ENCODE measurements at places on chromosomes 6 and 20.

DNA sequence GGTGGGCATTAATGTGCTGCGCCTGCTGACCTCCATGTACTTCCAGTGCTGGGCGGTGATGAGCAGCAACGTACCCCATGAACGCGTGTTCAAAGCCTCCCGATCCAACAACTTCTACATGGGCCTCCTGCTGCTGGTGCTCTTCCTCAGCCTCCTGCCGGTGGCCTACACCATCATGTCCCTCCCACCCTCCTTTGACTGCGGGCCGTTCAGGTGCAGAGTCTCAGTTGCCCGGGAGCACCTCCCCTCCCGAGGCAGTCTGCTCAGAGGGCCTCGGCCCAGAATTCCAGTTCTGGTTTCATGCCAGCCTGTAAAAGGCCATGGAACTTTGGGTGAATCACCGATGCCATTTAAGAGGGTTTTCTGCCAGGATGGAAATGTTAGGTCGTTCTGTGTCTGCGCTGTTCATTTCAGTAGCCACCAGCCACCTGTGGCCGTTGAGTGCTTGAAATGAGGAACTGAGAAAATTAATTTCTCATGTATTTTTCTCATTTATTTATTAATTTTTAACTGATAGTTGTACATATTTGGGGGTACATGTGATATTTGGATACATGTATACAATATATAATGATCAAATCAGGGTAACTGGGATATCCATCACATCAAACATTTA is 35.2 kb upstream of the NOP56 start:
- no peak for DNase-seq

- no peak for DNase-seq
Measured at GRCh38 chr6:159067334-159067733, 22.5 kb upstream of the TAGAP start.

- DNase-seq: no peak
Measured at GRCh38 chr20:47609001-47609400, 107.3 kb downstream of the NCOA3 start.

- no peak for DNase-seq
Measured at GRCh38 chr6:15722731-15723130, 59.9 kb upstream of the DTNBP1 start.

GRCh38 chr6:106553440-106553839 is 75.9 kb downstream of the RTN4IP1 start:
- no peak for DNase-seq

GRCh38 chr6:167979436-167980139 is 17.9 kb upstream of the KIF25 start:
- DNase-seq: no peak

GRCh38 chr6:44201200-44201599 is 15.5 kb upstream of the MYMX start:
- DNase-seq: no peak

DNA sequence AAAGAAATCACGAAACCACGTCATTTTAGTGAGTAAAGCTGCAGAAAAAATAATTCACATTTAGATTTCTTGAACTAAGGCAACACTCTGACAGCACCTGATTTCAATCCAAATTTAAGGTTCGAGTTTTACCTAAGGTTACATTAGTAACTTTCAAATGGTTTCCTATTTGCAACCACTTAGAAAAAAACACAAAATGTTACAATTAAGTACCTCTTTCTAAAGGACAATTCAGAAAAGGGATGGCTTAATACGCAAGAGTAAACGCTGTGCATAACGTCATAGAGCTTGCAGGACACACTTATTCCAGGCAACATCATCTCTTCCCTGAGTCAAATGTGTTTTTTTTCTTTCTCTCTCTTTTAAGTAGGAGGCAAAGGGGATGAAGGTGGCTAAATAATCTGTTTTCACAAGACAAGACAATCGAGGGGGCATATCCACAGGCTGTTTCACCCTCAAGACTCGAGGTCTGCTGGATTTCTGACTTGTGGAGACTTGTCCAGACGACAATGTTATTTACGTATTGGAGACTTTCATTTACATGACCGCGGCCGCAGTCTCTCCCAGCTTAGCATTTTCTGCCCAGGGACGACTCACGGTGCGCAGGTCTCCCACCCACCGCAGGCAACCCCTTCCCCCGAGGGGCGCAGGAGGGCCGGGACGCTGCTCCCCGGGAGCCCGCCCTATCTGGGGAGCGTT is 86.0 kb downstream of the SESN1 start:
- no peak for DNase-seq

- no peak for DNase-seq
Measured at GRCh38 chr20:15582146-15582760, 991.0 kb downstream of the KIF16B start.

GRCh38 chr6:129678463-129678862 is 31.5 kb downstream of the ARHGAP18 start:
- DNase-seq: no peak

DNA sequence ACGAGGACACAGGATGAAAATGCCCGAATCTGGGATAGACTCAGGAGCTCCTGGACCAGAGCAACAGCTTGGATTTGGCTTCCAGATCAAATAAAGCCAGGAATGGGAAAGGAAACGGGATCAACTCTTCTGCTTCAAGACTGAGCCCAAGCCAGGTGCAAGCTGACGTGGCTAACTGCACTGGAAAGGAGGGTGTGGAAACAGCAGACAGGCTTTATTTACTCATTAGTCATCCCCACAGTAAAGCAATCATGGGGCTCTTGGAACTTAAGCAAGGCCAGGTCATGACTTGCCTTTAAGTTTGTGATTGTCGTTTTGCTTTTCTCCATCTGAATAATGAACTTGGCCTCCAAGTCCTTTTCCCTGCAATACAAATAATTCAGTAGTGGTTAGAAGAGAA is 45.2 kb downstream of the KIF16B start:
- DNase-seq: no peak

- peak; percentile 79 for DNase-seq
Measured at GRCh38 chr20:34703424-34704176, 544 bp upstream of the TP53INP2 start.

- DNase-seq: no peak
Measured at GRCh38 chr20:47466213-47466612, 35.5 kb upstream of the NCOA3 start.

GRCh38 chr20:9353916-9354276 is 160.5 kb upstream of the LAMP5 start:
- no peak for DNase-seq

- DNase-seq: no peak
Measured at GRCh38 chr6:89984926-89985750, 90.9 kb downstream of the GJA10 start.

DNA sequence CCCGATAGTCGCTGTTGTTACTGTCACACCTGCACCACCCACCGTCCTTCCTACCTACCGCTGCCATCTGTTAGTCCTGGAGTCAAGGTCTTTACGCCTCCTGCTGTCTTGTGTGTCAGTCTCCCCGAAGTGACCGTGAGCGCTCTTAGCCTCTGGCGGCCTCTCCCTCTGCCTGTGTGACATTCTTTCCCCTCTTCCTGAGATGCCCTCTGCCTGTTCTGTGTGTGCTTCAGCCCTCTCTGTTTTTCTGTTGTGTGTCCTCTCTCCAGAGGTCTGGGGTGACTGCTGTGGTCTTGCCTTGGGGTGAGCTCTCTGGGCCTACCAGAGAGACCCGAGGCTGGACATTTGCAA is 54.9 kb downstream of the TCP11 start:
- no peak for DNase-seq

DNA sequence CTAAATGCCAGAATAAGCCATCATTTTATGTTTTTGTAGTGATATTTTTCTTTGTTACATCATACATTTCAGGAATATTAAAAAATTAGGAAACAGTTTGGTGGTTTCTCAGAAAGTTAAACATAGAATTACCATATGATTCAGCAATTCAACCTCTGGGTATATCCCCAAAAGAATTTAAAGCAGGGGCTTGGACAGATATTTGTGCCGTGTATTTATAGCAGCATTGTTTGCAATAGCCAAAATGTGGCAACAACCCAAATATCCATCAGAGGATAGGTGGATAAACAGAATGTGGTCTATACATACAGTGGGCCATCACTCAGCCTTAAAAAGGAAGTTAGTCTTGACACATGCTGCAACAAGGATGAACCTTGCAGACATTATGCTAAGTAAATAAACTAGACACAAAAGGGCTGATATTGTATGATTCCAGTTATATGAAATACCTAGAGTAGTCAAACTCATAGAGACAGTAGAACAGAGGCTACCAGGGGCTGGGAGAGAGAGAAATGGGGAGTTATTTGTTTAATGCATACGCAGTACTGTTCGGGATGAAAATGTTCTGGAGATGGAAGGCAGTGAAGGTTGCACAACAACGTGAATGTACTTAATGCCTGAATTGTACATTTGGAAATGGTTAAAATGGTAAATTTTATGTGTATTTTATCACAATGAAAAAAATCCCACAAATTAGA is 18.9 kb upstream of the TRAF3IP2 start:
- DNase-seq: no peak

DNA sequence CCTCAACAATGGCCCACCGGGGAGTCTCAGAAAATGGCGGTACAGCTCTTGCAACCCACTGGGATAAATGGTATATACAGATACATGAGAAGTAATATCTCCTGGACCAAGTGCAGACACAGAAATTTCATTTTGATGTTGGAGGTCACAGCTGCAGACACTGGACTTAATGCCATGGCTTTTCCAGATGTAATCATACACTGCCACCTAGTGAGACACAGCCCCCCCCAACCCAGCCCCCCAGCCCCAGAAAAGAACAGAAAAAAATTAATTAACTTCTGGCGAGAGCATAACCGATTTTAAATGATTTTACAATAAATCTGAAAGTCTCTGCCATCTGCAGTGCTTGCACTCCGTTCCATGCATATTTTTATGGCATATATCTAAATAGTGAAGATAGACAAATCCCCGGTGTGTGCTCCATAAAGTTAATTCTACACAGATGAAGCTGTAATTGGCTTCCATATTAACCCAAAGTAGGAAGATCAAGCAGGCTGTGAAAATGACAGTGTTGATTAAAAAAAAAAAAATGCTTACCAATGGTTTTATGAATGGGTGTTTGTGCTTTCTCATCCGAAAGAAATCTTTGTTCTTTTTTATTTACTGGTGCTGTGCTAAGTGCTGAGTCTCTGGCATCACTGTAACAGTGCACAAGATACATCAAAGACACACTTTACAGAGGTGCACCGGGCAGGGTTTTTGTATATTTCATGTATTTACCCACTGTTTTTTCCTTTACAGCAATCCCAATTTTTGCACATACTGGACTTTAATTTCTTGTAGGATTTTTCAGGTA is 804.1 kb downstream of the TFAP2A start:
- DNase-seq: no peak

GRCh38 chr6:166541366-166541765 is 45.1 kb downstream of the RAMACL start:
- DNase-seq: no peak

GRCh38 chr6:4668271-4669179 is 107.7 kb upstream of the CDYL start:
- DNase-seq: peak; percentile 22

DNA sequence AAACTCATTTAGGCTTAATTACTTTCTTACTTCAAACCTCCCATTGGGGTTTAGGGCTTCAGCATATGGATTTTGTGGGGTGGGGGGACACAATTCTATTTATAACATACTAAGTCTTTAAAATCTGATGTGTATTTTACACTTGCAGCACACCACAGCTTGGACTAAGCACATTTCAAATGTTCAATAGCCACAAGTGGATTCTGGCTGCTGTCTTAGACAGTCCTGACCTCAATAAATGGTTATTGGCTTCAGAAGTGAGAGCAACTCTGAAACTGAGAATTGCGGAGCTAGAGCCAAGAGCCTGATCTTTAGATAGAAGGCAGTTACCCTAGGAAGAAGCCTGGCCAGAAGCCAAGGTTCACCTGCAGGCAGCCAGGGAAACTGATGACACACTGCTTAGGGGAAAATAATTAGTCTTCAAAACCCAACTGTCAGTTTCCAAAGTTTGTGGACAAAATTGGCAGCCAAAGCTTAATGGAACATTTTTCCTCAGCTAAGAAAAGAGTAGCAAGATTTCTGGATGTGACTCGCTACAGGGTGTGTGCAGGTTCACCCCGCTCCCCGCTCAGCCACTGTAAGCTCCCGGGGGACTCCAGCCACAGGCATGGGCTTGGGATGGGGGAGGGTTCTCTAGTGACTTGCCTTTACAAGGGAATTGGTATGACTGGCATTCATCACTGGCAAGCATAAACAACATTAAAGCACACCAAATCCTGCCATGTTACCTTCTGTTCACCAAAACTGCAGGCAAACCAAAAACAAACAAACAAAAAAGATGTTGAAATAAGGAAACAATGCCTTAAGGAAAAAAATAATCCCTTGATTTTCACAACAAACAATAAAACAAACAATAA is 219.8 kb downstream of the TFAP2A start:
- no peak for DNase-seq

DNA sequence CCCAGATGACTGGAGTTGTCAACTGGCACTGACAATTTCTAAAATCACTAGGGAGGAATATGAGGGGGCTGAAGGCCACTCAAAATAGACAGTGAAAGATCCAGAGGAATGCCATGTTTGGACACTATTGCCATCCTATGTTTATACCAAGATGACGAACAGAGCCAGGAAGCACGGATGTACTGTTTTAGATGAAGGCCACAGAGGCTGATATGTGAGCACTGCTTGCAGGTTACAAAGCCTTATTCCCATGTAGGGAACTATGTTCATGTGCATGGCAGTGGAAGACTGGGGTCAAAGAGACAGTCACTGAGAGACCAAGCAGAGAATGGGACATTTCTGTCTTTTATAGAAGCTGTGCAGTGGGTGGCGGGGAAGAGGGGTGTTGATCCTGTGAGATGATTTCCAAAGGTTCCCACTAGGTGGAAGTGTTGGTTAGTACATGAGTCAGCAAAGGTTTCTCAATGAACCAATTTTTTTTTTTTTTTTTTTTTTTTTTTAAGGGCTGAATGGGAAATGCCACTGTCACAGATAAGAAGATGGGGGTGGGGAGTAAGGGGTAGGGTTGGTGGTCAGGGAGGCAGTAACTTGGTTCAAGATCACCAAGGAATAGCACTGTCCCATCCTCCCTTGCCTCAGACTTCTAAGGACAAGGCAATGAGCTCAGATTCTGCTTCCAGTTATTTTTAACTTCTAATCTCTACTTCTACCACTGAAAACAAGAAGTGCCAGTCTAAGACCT is 46.7 kb upstream of the MOCS1 start:
- no peak for DNase-seq

- no peak for DNase-seq
Measured at GRCh38 chr20:1163653-1164052, 21.1 kb downstream of the TMEM74B start.

DNA sequence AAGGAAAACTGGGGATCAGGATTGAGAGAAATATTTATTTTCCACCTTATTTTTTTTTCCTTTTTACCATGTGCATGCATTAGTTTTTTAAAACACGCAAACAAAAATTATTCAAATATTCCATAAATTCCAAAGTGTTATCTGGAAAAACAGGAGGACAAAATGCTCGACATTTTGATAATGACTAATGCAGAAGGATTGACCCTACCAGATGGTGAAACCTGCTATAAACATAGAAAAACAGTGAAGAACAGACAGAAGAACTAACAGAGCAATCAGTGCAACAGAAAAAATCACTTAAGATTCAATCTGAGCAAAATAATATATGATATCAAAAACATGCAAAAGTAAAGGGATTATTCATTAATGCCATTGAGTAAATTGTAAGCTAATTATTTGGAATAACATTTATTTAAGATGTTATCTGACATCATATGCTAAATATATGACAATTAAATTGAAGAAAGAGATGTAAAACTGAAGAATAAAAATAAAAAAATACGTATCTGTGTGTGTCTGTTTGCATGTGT is 218.4 kb downstream of the LMBRD1 start:
- no peak for DNase-seq

Measured in ascending aorta (tissue), 2 donors.